ENCODE measurements at places on chromosomes 16 and 17. TPM values are rescaled to one million over a fixed set of nuclear protein-coding genes. Genes with fewer than 3 reads are reported as not detected.

Gene PRM2
- total RNA-seq, result not detected

Gene GPRC5C
- total RNA-seq, result 47.8 TPM

Gene WNT3
- 4.9 TPM for total RNA-seq

Gene PLD2
- total RNA-seq, result 35.3 TPM

Gene KCNAB3
- total RNA-seq, result 1.9 TPM

Gene KRT39
- not detected for total RNA-seq

- peak; percentile 21 for DNase-seq
Measured at GRCh38 chr17:73624496-73624988, 19.7 kb downstream of the SDK2 start.

- no peak for DNase-seq
Measured at GRCh38 chr17:45429339-45430005, 3.2 kb downstream of the ARHGAP27 start.

DNA sequence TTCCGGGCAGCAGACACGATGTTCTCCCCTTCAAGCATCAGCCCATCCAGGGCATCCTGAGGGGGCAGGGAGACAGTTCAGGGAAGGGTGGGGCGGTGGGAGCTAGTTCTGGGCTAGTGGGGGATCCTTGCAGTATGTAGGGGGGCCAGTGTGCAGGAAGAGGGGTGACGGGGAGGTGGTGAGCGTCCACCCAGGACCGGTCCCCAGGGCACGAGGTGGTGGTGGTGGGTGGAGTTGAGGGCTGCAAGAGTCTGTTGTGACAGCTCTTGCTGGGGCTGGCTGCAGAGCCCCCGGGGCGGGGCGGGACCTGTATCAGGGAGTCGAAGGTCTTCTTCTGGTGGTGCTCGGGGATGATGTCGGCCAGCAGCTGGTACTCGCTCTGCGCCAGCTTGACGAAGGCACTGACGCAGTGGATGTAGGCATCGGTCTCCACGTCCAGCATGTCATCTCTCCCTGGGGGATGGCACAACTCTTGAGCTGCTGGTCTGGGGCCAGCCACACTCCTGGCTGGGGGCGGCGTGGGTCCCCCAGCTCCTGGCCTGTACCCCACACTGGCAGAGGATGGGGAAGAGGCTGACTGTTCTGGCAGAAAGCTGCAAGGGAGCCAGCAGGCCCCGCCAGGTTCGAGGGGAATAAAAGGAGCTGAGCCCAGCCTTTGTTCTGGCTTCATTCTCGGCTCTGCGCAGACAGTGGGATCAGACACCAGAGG, 10.0 kb downstream of the ZACN start:
- peak; percentile 64 for DNase-seq

GRCh38 chr17:83191388-83192160, 112.2 kb downstream of the METRNL start:
- DNase-seq, result peak; percentile 62

GRCh38 chr17:40018211-40019121, 3.2 kb downstream of the CSF3 start:
- no peak for DNase-seq

GRCh38 chr16:85991856-85992255, 92.9 kb downstream of the IRF8 start:
- DNase-seq, result no peak

- DNase-seq, result no peak
Measured at GRCh38 chr16:71912534-71913275, 17.4 kb downstream of the IST1 start.

- DNase-seq, result no peak
Measured at GRCh38 chr16:87960852-87961251, 9.6 kb downstream of the BANP start.

GRCh38 chr16:14373406-14373805, 256.7 kb downstream of the PARN start:
- no peak for DNase-seq

DNA sequence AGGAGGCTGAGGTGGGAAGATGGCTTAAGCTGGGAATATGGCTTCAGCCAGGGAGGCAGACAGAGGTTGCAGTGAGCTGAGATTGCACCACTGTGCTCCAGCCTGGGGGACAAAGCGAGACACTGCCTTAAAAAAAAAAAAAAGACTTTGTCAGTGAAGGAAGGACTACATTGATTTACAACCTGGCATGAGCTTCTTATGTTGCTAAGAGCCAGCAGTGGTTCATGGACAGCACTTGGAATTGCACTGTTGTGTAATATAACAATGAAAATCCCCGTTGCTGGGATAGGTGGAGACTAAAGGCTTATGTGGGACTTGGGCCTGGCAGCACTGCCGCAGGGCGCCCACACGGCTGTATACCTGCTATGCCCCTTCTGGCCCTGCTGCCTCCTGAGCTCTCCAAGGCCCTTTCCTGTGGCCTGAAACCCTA, 14.1 kb upstream of the SLC16A5 start:
- DNase-seq, result no peak

DNA sequence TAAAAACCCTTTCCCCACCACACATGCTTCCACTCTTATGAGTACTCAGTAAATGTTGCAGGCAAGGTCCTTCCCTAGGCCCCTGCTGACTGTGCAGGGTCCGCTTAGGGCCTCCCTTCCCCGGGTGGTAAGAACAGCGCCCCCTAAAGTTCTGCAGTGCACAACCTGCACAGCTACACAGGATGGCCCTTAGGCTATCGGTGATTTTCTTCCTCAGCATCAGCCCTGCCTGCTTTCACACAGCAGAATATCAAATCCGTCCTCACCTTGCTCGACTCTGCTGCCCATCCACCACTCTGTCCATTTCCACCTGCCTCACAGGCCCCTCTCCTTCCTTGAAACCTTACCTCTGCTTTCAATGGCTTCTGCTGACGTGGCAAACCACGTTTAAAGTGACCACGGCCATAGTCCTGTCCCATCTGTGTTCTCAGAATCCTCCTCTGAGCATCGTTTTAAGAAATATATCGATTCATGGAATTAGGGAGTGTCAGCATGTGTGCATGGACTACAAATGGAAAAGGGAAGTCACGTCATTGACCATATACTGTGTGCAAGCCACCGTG, 51.4 kb upstream of the TMEM132E start:
- DNase-seq, result no peak

- DNase-seq, result no peak
Measured at GRCh38 chr16:50953290-50953689, 197.8 kb downstream of the SALL1 start.

DNA sequence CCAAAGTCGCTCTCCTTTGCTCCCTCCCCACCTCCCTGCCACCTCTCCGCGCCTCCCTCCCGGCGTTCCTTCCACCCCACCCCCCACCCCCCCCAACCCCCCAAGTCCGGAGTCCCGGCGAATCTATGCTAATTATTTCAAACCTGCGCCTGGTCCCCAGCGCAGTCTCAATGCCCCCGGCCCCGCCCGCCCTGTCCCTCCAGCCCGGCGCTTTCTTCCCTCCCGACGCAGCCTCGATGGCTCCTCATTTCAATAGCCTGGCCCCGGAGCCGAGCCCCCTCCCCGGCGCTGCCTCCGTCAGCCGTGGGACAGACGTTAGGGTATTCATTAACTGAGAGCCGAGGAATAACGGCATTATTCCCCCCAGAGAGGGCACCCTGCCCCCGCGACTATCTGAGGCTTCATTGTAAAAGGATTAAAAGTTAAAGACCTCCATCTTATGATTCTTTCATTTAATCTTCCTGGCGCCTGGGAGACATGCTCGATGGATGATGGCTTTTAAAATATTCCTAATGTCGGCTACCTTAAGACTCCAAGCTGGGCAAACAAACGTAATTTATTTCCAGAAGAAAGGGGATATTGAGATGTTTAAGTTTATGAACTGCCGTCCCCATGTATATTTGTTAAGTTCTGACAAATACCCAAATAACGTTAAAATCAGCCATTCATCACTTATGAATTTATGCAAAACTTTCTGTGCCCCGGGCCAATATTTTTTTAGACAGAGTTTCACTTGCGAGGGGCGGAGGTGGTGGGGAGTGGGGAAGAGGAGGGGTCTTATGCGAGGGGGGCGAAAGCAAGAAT, 3.4 kb downstream of the NOG start:
- no peak for DNase-seq

GRCh38 chr17:16398270-16399267, 16.8 kb upstream of the TRPV2 start:
- peak; percentile 11 for DNase-seq

- DNase-seq, result peak; percentile 75
Measured at GRCh38 chr16:5045499-5046115, 11.9 kb upstream of the NAGPA start.

DNA sequence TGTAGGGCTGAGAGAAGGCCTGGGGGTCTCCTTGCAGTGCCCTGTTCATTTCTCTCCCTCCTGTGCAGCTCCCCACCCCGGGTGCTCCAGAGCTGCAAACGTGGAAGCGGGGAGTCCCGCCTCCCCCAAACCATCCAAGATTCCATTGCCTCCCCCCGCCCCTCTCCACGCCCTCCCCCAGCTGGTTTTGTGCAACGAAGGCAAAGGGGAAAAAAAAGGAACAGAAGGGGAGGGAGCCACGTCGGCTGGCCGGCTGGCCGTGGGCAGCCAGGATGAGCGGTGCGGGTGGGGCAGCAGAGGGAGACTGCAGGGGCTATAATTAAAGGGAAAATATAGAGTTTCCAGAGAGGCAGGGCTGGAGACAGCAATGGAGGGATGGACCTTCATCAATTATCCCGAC, 1.7 kb upstream of the COL1A1 start:
- peak; percentile 59 for DNase-seq

DNA sequence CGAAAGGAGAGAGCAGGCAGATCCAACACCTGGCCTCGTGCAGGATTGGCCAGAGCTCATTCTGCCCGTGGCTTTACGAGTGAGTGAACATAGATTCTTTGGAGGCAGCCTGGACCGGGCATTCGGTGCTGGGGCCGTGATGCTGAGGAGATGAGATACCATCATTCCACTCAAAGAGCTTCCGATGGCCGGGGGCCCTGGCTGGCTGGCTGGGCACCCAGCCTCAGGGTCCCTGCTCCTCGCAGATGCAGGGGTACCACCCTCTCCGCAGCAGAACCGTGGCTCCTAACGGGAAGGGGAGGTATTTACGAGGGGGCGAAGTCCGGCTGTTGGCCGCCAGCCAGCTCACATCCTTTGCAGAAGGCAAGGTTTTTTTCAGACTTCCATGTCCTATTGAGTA, 66.1 kb upstream of the FOXF1 start:
- DNase-seq, result no peak

- no peak for DNase-seq
Measured at GRCh38 chr16:51880776-51881175, 666.2 kb downstream of the TOX3 start.

- DNase-seq, result no peak
Measured at GRCh38 chr16:55588799-55589198, 22.3 kb downstream of the CAPNS2 start.

DNA sequence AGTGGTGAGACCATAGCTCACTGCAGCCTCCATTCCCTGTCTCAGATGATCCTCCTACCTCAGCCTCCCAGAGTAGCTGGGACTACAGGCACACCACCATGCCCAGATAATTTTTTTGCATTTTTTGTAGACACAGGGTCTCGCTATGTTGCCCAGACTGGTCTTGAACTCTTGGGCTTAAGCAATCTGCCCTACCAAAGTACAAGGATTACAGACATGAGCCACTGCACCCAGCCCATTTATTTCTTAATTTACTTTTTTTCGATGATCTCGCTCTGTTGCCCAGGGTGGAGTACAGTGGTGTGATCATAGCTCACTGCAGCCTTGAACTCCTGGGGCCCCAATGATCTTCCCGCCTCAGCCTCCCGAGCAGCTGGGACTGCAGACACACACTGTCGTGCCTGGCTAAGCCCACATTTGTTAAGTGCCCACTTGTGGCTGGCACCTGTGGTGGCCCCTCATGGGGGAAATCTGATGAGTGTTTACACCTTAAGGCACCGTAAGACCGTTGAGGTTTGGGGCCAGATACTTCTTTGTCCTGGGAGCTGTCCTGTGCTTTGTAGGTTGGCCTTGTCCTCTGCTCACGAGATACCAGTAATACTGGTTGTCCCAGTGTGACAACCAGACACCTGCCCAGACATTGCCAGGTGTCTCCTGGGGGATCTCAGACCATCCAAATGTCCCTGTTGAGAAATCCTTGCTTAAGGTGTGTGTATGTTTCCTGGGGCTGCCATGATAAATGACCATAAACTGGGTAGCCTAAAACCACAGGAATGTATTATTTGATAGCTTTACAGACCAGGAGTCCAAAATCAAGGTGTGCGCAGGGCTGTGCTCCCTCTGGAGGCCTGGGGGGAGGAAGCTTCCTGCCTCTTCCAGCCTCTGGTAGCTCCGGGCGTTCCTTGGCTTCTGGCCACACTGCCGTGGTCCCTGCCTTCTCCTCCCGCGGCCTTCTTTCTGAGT, 141.4 kb upstream of the GSE1 start:
- DNase-seq, result no peak

Measured in chondrocyte (in vitro differentiated cells).